ENCODE measurements at places on chromosomes 12 and 14.

DNA sequence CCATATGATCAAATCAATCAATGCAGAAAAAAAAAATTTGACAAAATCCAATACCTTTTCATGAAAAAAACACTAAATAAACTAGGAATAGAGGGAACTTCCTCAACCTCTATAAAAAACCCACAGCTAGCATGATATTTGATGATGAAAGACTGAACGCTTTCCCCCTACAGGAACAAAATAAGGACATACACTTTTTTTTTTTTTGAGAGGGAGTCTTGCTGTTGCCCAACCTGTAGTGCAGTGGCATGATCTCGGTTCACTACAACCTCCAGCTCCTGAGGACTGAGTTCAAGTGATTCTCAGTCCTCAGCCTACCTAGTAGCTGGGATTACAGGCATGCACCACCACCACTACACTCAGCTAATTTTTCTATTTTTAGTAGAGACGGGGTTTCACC lies 17.9 kb upstream of the CAMKK2 start:
- DNase-seq: no peak

GRCh38 chr12:6943389-6943721 lies 261 bp upstream of the RNU7-1 start:
- DNase-seq: peak; percentile 85

- DNase-seq: no peak
These were observed 24.1 kb upstream of the SYCP3 start for GRCh38 chr12:101763246-101763931.

GRCh38 chr12:63841571-63841970 lies 2.9 kb upstream of the SRGAP1 start:
- no peak for DNase-seq

GRCh38 chr12:32444895-32445294 lies 45.5 kb downstream of the FGD4 start:
- DNase-seq: no peak

DNA sequence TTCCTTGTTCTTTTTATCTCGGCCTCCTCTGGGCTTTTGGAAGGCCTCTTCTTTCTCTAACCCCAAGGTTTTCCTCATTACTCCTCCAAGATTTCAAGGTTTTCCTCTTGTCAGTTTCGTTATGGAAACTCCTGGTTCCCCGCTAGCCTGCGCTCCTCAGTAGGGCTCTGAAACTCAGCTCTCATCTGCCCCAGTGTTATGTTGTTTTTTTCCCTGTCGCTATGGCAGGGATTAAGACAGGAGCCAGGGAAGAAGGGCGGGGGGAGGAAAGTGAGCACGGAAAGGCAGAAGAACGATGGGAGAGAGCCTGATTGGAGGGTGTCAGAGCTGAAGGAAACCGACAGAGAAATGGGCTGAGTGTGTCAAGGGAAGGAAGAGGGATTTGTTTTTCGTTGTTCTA lies 26.5 kb upstream of the JDP2 start:
- no peak for DNase-seq

- no peak for DNase-seq
These were observed 464.6 kb downstream of the PCNX1 start for GRCh38 chr14:71371711-71372396.

GRCh38 chr14:92456215-92457015 lies 57.2 kb upstream of the RIN3 start:
- DNase-seq: no peak

DNA sequence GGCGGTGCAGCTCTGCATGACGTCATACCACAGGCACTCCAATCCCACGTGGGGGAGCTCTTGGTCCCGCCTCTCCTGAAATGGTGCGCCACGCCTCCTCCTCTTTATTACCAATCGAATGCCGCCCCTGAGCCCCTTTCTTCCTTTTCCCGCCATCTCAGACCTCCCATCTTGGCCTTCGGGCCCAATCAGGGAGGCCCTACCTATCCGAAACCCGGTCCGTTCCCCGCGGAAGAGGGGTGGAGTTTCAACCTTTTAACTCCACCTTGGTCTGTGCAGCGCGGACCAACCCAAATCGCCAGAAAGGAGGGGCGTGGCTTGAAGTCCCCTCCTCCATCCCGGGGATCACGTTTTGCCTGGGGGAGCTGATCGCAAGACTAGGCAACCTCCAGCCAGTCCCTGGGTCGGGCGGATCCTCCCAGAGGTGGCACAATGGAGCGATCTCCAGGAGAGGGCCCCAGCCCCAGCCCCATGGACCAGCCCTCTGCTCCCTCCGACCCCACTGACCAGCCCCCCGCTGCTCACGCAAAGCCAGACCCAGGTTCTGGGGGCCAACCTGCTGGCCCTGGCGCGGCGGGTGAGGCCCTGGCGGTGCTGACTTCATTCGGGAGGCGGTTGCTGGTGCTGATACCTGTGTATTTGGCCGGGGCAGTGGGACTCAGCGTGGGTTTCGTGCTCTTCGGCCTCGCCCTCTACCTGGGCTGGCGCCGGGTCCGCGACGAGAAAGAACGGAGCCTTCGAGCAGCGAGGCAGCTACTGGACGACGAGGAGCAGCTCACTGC lies at the start of gene ESYT1:
Gene ESYT1, plus strand, starts transcription at position 380 of the 782 bp plus-strand sequence. Its CDS starts 53 bp downstream, at position 433.
- DNase-seq: peak; percentile 100

GRCh38 chr14:29446971-29447370 lies 480.7 kb downstream of the PRKD1 start:
- DNase-seq: no peak

- DNase-seq: no peak
These were observed 694 bp upstream of the DIABLO start for GRCh38 chr12:122226366-122227125.

GRCh38 chr14:99436247-99437180 lies 44.1 kb downstream of the SETD3 start:
- DNase-seq: no peak

- DNase-seq: no peak
These were observed 175.9 kb upstream of the C14orf180 start for GRCh38 chr14:104403421-104404220.

- no peak for DNase-seq
These were observed 107.9 kb downstream of the MYRFL start for GRCh38 chr12:69932676-69933552.

DNA sequence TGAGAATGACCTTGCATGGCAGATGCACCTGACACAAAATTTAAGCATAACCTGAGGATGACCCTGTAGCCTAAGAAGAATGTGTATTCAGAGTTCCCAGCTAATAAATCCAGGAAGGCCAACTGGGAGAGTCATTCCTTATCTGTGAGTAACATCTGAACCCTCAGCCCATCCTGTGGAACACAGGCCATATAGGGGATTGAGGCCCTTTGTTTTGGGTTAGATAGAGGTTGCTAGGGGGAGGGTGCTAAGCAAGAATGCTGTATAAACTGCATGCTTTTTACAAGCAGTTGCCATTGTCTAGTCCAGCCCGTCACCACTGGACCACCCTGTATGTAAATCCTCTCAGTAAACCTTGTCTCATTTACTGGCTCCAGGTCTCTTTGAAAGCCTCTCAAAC lies 77.0 kb downstream of the BICD1 start:
- DNase-seq: no peak

- no peak for DNase-seq
These were observed 1119.7 kb downstream of the VRK1 start for GRCh38 chr14:97916669-97917568.

GRCh38 chr14:60339571-60339970 lies 90.5 kb downstream of the PPM1A start:
- no peak for DNase-seq

DNA sequence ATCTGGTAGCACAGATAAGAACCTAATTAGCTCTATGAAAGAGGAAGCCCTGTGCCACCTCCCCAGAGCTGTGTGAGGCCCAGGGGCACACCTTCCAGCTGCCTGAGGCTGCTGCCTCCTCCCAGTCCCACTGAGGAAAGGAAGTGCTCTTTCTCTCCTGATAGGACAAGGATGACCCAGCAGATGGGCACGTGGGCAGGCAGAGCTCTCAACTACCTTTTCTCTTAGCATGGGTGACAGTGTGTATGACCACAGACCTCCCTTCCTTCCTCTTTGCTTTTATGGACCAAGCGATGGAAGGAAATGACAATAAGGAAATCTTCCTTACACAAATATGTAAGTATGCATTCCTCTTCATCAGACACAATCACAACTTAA lies 127.6 kb upstream of the AMIGO2 start:
- peak; percentile 83 for DNase-seq

DNA sequence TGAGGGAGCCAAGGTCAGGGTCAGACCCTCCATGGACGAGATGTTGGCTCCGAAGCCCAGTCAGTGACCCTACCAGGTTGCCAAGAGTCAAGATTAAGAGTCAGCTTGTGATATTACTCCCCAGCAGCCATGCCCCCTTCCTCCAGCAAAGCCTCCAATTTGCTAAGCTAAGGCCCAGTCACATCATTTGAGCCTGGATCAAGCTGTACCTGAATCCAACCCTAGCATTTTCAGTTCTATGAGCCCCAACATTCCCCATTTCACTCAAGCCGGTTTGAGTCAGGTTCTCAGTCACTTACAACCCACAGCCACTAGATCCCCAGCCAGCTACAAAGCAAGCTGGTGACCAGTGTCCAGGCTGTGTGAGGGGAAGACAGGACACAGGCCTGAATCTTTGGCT lies 49.9 kb downstream of the SCARB1 start:
- DNase-seq: no peak

DNA sequence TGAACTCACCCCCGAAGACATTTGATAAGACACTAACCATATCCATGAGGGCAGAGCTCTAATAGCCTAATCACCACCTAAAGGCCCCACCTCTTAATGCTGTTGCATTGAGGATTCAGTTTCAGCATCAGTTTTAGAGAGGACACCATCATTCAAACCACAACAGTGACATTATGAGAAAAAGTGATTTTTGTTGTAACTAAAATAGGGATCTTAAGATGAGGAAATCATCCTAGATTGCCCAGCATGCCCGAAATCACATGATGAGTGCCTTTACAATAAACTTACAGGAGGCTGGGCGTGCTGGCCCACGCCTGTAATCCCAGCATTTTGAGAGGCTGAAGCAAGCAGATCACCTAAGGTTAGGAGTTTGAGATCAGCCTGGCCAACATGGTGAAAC lies 9.7 kb upstream of the GLT1D1 start:
- DNase-seq: no peak

DNA sequence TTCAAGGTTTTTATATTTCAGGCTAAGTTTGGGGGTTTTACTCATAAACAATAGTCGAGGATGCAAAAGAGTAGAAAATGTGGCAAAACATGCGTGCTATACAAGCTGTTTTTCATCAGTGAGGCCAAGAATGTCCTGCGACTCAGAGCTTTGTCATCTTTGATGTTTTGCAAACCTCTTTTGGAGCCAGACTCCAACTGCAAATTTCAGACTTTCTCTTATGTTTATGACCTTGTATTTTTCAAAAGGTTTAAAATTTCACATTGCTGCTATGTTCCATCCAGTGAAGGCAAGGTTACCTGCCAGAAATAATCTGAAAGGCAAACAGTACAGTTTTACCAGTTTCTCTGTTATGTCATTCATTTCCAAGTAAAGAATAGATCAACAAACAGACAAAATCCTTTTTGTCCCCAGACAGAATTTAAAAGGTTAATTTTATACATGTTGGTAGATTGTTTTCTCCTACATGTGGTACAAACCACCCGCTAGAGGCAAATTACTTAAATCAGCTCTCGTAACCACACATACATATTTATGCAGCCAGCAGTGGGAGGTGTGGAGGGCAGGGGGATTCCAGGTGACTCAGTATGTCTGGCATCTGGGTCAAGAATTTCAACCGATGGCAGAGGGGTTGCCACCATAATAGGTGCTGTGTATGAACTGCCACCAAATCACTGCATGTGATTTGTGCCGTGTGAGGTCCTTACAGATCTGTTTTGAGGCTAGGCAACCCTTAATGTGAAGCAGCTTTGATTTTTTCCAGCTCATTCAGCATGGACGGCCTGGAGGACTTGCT lies 119.8 kb upstream of the CPM start:
- DNase-seq: no peak

DNA sequence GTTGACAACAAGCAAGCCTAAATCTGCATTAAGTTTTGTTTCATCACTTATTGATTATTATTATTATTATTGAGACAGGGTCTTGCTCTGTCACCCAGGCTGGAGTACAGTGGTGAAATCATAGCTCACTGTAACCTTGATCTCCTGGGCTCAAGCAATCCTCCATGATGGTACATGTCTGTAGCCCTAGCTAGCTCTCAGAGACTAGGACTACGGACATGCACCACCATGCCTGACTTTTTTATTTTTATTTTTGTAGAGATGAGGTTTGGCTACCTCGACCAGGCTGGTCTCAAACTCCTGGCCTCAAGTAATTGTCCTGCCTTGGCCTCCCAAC lies 35.7 kb upstream of the STK38L start:
- no peak for DNase-seq

DNA sequence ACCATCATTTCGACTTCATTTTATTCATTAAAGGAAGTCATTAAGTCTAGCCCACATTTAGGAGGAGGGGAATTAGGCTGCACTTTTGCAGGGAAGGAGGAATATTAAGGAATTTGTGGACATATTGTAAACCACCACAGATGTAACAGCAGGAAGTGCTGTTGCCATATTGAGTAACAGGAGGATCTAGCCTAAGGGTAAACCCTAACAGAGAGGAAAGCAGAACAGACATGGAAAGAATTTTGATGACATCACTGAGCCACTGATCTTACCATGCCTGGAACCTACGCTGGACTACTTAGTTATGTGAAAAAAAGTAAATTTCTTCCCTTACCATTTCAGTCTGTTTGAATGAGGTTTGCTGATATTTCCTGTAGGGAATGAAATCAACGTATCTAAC lies 100.7 kb upstream of the ATF7IP start:
- no peak for DNase-seq

DNA sequence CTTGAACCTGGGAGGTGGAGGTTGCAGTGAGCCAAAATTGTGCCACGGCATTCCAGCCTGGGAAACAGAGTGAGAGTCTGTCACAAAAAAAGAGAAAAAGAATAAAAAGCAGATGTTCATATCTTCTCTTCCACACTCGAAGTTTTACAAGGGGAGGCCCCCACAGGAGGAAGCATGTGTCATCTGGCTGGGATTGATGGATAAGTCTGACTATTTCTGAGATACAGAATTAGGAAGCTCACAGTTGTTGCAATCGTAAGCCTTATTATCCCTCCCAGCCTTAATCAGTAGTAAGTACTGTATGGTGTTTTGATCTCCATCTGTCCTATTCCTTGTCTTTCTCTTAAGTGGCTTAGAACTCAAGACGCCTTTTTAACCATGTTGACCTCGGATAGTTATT lies 31.9 kb upstream of the RASSF8 start:
- no peak for DNase-seq

GRCh38 chr14:99360774-99361595 lies 89.0 kb upstream of the BCL11B start:
- DNase-seq: no peak

GRCh38 chr12:131129839-131130238 lies 176.1 kb downstream of the ADGRD1 start:
- DNase-seq: no peak

DNA sequence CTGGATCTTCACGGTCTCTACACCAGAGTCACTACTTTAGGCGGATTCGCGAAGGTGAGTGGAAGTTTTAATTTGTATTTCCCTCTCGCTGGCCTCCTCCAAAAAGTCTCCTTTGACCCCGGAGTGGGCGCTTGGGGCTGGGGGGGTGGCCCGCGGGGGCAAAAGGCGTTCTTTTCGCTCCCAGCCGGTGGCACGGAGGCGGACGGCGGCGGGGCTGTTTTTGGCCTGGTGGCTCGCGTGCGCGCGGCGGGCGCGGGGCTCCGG lies 510 bp downstream of the ARID2 start:
- no peak for DNase-seq

Data from DND-41 (cell line).